ENCODE measurements at places on chromosomes 4 and X. TPM values are rescaled to one million over a fixed set of nuclear protein-coding genes. Genes with fewer than 3 reads are reported as not detected.

- DNase-seq: no peak
Measured at GRCh38 chrX:106201502-106202178, 33.5 kb downstream of the PWWP3B start.

DNA sequence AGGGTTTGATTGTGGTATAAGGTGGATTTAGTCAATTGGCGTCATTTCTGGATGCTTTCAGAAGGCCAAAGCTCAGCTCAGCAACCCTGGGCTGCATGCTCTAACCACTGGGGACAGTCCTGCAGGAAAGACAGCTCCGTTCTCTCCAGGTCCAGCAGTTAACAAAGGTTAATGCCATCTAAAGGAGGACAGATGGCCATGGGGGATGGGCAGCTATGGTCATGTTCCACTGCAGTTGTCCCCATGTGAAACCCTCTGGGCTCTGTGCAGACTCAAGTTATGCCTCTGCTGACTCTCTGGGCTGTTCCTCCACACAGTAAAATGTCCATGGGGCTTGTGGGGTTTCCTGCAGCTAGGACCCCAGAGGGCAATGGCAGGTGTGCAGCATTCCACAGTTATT lies 562.1 kb upstream of the ADGRL3 start:
- DNase-seq: no peak

DNA sequence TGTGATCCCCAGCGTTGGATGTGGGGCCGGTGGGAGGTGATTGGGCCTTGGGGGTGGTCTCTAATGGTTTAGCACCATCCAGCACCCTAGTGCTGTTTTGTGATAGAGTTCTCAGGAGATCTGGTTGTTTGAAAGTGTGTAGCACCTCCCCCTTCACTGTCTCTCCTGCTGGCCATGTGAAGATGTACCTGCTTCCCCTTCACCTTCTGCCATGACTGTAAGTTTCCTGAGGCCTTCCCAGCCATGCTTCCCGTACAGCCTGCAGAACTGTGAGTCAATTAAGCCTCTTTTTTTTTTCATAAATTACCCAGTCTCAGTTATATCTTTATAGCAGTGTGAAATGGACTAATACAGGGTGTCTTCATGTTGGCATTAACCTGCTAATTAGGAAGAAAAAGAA lies 19.3 kb upstream of the TBC1D14 start:
- no peak for DNase-seq

DNA sequence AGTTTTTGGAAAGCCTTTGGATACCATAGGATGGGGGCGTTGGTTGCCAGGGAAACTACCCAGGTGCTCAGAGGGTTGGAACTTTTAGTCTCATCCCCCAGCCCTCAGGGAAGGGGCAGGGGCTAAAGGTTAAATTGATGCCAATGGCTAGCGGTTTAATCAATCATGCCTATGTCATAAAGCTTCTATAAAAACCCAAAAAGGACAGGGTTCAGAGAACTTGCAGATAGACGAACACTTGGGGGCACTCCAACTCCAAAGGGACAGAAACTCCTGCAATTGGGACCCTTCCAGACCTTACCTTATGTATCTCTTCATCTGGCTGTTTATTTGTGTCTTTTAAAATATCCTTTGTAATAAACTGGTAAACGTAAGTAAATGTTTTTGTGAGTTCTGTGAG lies 30.0 kb upstream of the GPR173 start:
- no peak for DNase-seq

GRCh38 chr4:55742655-55743202 lies 76.9 kb upstream of the EXOC1L start:
- no peak for DNase-seq

GRCh38 chr4:175639346-175639745 lies 172.7 kb downstream of the GPM6A start:
- DNase-seq: no peak

GRCh38 chrX:13647709-13648212 lies 5.2 kb upstream of the TCEANC start:
- DNase-seq: no peak

- DNase-seq: no peak
Measured at GRCh38 chrX:9153300-9153699, 119.4 kb upstream of the FAM9B start.

- DNase-seq: no peak
Measured at GRCh38 chr4:121656269-121656641, 40.5 kb downstream of the ANXA5 start.

GRCh38 chrX:14357314-14357713 lies 172.0 kb upstream of the GLRA2 start:
- DNase-seq: no peak

DNA sequence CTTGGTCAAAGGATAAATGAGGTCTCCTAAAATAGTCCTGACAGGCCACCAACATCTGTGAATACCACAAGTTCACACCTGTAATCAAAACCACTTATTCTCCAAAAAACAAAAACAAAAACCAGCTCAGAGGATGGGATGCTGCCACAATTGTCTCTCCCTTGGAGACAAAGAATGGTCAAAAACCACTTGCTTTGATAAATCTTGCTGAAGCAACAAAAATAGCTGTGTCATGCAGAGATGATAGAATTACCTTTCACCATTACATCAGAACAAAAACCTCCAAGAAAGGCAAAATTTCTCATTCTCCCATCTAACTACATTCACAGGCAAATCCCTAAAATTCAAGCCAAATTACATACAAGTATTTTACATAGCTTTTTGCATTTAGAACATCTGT lies 180.4 kb downstream of the MAML3 start:
- no peak for DNase-seq

- no peak for DNase-seq
Measured at GRCh38 chrX:19673375-19674040, 158.2 kb upstream of the MAP3K15 start.

- no peak for DNase-seq
Measured at GRCh38 chrX:2614911-2615310, 76.2 kb upstream of the CD99 start.

GRCh38 chr4:165440415-165441158 lies 61.8 kb downstream of the CPE start:
- no peak for DNase-seq

DNA sequence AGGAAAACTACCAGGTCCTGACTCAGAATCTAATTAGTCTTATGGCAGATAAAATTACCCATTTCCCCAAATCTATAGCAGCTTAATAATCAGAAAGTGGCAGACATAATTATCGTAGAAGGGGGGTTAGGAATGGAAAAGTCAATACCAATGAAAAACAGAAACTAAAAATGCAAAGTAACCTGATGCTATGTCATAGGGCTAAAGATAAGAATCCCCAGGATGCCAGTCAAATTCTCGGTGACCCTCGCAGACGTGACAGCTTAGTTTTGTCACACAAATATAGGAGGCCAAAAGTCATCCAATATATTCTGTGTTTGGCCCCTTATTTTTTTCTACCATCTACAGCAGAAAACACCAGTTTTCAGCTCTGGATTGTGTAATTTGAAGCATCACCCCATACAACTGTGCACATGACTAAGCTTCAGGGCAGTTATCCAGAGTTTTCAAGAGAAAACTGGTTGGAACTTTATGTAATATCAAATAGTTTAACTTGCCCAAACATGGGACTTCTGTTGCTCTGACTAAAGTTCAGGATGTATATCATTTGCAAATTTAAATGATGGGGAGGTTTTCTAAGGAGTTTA lies 30.9 kb downstream of the RASSF6 start:
- no peak for DNase-seq

- no peak for DNase-seq
Measured at GRCh38 chrX:137198040-137198439, 164.2 kb upstream of the GPR101 start.

- DNase-seq: no peak
Measured at GRCh38 chrX:71872542-71873458, 37.8 kb upstream of the NHSL2 start.

DNA sequence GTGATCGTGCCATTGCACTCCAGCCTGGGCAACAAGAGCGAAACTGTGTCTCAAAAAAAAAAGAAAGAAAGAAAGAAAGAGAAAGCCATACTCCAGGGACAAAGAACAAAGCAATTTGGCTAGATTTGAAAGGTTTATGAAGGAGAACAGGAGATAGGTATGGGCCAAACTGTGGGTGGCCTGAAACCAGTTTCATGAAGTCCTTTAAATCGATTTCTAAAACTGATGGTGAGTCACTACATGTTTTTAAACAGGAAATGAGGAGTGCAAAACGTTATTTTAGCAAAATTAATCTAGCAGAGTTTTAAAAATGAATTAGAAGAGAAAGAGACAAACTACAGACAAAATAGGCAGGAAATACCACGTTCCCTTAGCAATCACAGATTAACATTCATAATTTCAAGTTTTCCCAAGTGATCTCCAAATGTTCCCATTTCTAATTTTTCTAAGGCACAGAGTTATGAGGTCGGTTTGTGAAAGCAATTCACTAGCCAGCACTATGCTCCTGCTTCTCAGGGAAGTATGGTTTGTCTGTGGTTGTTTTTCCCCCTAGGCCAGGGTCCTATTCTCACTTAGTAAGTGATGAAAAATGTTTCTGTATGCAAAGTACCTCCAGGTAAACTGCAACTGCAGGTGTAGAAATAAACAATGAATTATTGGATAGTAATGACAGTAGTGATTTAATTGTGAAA lies 190.6 kb downstream of the PPP3CA start:
- no peak for DNase-seq

The STPG2 gene
- 1.6 TPM for total RNA-seq

The CFAP299 gene
- total RNA-seq: under 0.01 TPM

The GUCY1B1 gene
- total RNA-seq: 11.9 TPM

The POU4F2 gene
- total RNA-seq: not detected

The DEFB131A gene
- not detected for total RNA-seq

The S100G gene
- 1.6 TPM for total RNA-seq

The GPR82 gene
- 0.44 TPM for total RNA-seq

All from breast epithelium (tissue), 4 donors.